Cardiac septum (tissue), 1 donor: ENCODE measurements at places on chromosomes 2 and 18. TPM values are rescaled to one million over a fixed set of nuclear protein-coding genes. Genes with fewer than 3 reads are reported as not detected.

DNA sequence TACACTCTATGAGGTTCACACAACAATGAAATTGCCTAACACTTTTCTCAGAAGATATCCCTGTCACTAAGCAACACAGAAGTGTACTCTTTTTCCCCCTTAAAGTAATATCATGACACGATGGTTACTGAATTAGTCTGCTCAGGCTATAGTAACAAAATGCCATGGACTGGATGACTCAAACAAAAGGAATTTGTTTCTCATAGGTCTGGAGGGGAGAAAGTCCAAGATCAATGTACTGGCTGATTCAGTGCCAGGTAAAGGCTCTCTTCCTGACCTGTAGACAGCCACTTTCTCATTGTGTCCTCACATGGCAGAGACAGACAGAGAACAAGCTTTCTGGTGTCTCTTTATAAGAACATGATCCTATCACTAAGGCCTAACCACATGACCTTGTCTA is 211.9 kb downstream of the RBM43 start:
- DNase-seq: no peak

The PDE1A gene
- total RNA-seq: 9.6 TPM

The FBXO36 gene
- total RNA-seq: 1.2 TPM

The PFN4 gene
- 1.0 TPM for total RNA-seq

The DES gene
- 21,230 TPM for total RNA-seq

- DNase-seq: no peak
Observed at GRCh38 chr2:164697688-164698461, 76.6 kb upstream of the GRB14 start.

The GKN2 gene
- total RNA-seq: not detected
